ENCODE measurements at places on chromosomes 5 and 9. TPM values are rescaled to one million over a fixed set of nuclear protein-coding genes. Genes with fewer than 3 reads are reported as not detected.

Gene SVEP1
- polyA plus RNA-seq = 10.1 TPM

- DNase-seq = no peak
Observed at GRCh38 chr5:140248414-140248813, 54.5 kb downstream of the PFDN1 start.

DNA sequence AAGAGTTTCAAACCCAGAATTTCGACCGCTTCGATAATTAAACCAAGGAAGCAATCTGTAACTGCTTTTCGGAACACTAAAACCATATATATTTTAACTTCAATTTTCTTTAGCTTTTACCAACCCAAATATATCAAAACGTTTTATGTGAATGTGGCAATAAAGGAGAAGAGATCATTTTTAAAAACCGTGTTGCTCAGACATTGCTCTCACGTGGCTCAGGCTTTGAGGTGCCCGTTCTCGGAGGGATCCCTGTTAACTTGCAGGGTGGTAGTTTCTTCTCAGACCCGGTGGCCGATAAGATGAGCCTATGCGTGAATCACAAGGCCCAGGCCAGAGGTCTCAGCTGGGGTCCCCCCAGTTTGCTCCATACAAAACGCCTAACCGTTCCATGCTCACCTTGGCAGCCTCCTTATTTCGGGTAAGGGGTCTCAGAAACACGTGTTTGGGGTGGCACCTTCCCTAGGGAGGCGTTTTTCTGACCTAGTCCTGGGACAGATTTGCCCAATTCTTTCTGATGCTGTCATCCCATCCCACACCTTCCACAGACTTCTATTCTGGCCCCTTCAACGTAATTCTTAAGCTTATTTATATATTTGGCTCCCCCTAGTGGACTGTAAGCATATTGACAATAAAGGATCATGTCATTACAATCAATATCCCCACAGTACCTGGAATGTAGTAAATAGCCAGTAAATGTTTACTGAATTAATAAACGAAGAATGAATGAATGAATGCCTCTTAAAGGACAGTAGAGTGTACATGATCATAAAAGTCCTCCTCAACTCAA lies 48.1 kb downstream of the THBS4 start:
- DNase-seq = peak; percentile 53

GRCh38 chr9:26086396-26086795 lies 408.2 kb upstream of the TUSC1 start:
- no peak for DNase-seq

Gene RANBP17
- polyA plus RNA-seq = 9.7 TPM

DNA sequence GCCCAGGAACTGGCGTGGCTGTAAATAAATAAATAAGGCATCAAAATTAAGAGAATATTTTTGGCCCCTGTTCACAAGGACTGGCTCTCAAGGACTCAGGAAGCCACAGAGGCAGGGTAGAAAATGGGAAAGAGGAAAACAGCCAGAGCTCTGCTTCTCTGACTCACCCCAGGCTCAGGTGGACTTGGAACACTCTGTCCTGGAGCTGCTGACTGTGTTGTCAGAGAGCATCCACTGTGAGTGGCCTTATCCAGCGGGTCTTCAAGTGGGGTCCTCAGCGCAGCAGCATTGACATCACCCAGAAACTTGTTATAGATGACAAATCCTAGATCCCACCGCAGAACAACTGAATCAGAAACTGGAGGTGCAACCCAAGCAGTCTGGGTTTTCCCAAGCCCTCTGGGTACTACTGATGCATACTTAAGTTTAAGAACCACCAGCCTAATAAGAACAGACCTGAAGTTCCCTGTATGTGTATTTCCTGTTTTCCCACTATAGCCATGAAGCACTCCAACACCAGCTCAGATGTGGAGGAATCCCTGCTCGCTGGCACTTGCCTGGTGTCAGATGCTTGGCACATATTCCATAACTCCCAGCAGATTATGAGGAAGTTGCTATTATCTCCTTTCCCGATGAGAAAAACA lies 20.5 kb downstream of the ADRA1B start:
- no peak for DNase-seq

- DNase-seq = no peak
Observed at GRCh38 chr9:77533671-77534070, 114.5 kb downstream of the GNA14 start.

- no peak for DNase-seq
Observed at GRCh38 chr9:126668058-126668457, 54.3 kb downstream of the LMX1B start.

Gene ARL10
- 11.8 TPM for polyA plus RNA-seq

Gene OR2V2
- not detected for polyA plus RNA-seq

Gene ALDOB
- 733 TPM for polyA plus RNA-seq

Gene CDKN2B
- 0.31 TPM for polyA plus RNA-seq

DNA sequence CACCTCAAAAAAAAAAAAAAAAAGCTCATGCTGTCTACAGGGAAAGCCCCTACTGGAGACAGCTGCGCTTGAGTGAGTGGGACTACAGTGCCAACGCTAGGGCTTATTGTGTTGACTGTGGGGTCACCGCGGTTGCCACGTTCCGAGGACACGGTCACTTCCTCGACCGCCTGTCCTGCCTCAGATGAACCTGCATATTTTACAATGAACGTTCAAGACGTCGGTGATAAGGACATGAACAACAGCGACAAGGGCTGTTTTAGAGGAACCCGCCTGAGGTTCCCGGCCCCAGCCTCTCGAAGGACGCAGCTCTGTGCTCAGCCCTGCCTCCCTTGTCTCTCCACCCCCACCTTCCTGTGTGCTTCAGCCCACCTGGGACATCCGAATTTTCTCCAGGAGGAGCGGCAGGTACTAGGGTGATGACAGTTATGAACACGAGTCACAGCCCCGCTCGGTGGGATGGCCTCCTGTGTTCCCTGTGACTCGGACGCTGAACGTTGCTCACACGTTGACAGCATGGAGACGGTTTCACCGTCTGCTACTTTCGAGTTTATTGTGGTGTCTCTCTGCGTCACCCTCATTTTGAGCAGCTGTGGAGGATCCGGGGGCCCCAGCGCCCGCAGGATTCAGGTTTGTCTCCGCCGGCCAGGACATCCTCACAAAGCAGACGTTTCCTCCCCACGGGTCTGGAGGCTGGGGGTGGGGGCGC lies 11.3 kb upstream of the DIPK1B start:
- DNase-seq = no peak

- DNase-seq = no peak
Observed at GRCh38 chr9:133054966-133055365, 6.8 kb upstream of the CEL start.

- DNase-seq = no peak
Observed at GRCh38 chr9:4585135-4585534, 77.0 kb upstream of the PLPP6 start.

Gene MYMK
- not detected for polyA plus RNA-seq

GRCh38 chr9:90114641-90115425 lies 510.0 kb downstream of the GADD45G start:
- DNase-seq = no peak

Gene DDX4
- not detected for polyA plus RNA-seq

Gene HMHB1
- not detected for polyA plus RNA-seq

Gene LPAR1
- 29.8 TPM for polyA plus RNA-seq

GRCh38 chr5:132364319-132364718 lies 5.2 kb upstream of the SLC22A5 start:
- DNase-seq = no peak

GRCh38 chr9:23658376-23659258 lies 167.4 kb downstream of the ELAVL2 start:
- DNase-seq = no peak

Gene FOXD4
- polyA plus RNA-seq = 0.24 TPM

Gene SAXO1
- polyA plus RNA-seq = 0.29 TPM

DNA sequence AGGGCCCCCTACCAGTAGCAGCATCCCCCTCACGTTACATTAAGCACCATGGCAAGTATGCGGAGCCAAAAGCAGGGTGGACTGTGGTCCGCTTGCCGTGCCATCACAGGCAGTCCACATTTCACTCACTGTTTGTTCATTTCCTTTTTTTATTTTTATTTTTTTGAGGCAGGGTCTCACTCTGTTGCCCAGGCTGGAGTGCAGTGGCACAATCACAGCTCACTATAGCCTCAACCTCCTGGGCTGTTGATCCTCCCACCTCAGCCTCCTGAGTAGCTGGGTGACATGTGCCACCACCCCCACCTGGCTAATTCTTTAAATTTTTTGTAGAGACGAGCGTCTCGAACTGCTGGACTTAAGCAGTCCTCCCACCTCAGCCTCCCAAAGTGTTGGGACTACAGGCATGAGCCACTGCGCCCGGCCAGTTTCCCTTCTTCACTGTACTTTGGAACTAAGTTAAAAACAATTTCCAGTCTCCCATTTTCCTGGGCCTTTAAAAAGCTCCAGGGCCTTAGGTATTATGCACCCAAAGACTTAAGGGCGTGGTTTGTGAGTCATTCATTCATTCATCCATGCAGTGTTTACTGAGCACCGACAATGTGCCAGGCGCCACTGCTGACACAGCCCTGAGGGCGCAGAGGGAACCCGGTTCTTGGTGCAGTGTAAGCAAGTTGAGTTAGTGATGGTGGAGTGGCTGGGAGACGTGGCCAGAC lies 19.9 kb downstream of the PRRX2 start:
- DNase-seq = no peak

Gene CYLC2
- not detected for polyA plus RNA-seq

- no peak for DNase-seq
Observed at GRCh38 chr9:37372839-37373238, 49.7 kb upstream of the GRHPR start.

- no peak for DNase-seq
Observed at GRCh38 chr9:82761027-82761426, 301.9 kb downstream of the RASEF start.

GRCh38 chr5:144033486-144033885 lies 137.0 kb downstream of the YIPF5 start:
- no peak for DNase-seq

Gene C9orf57
- polyA plus RNA-seq = not detected

Gene SLC22A4
- 7.4 TPM for polyA plus RNA-seq

GRCh38 chr5:132840896-132841295 lies 10.4 kb upstream of the SHROOM1 start:
- DNase-seq = no peak
